ENCODE measurements at places on chromosomes 11 and 22. TPM values are rescaled to one million over a fixed set of nuclear protein-coding genes. Genes with fewer than 3 reads are reported as not detected.

The RBMXL2 gene
- not detected for total RNA-seq

The PNPLA3 gene
- 1.5 TPM for total RNA-seq

The DGCR6L gene
- total RNA-seq = 41.0 TPM

The SLCO2B1 gene
- total RNA-seq = 3.3 TPM

The CRYBB2 gene
- not detected for total RNA-seq

The CAPN5 gene
- 12.4 TPM for total RNA-seq

The ARHGEF17 gene
- total RNA-seq = 14.0 TPM
